ENCODE measurements at places on chromosomes 3 and 15. TPM values are rescaled to one million over a fixed set of nuclear protein-coding genes. Genes with fewer than 3 reads are reported as not detected.

The GPR149 gene
- total RNA-seq: not detected

The HHLA2 gene
- total RNA-seq: 0.12 TPM

The PXYLP1 gene
- 12.1 TPM for total RNA-seq

The GP9 gene
- not detected for total RNA-seq

All from A549 treated with CpdA at 1 μM for 4 hours (cell line).